ENCODE measurements at places on chromosomes 5 and 9.

DNA sequence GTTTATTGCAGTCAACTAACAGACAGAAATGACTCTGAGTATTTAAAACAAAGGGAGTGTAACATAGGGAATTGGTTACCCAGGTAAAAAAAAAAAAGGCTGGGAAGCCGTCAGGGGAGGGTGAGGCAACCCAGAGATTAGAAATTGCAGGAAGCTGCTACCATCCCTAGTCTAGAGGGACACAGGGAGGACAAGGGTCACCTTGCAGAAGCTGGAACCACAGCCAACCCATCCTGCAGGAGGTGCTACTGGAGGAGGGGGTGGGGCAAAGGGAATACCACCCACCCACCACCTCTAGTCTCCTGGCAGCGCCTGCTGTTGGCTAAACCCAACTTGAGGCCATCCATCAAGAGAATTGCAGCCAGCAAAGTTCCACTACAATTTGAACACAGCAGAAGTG, 6.5 kb downstream of the CAST start:
- DNase-seq: no peak

DNA sequence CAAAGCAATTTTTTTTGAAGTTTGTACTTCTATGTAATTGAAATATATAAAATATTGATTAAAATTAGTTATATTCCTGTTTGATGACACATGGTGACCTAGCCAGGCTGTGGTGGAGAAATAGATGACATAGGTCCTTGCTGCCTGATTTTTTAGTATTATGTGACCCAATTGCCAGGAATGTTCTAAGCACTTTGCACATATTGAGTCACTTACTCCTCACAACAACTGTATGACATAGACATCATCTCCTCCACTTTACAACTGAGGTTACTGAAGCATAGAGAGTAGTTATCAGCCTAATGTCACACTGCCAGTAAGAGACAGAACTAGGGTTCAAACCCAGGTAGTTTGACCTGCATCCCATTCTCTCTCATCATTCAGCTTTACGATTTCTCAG, 26.2 kb upstream of the SNX18 start:
- DNase-seq: no peak

DNA sequence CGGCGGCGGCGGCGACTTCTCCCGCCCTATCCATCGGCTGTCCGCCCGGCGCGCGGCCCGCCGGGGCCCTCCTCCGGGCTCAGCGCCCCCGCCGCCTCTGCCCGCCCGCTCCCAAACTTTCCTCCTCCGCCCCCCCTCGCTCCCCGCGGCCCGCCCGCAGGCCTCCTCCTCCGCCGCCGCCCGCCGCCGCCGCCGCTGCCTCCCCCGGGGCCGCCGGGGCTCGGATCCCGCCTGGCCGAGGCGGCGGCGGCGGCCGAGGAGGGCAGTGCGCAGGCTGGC, 460 bp upstream of the PBX3 start:
- DNase-seq: no peak

GRCh38 chr5:10543585-10544040, 20.3 kb upstream of the ANKRD33B start:
- no peak for DNase-seq

DNA sequence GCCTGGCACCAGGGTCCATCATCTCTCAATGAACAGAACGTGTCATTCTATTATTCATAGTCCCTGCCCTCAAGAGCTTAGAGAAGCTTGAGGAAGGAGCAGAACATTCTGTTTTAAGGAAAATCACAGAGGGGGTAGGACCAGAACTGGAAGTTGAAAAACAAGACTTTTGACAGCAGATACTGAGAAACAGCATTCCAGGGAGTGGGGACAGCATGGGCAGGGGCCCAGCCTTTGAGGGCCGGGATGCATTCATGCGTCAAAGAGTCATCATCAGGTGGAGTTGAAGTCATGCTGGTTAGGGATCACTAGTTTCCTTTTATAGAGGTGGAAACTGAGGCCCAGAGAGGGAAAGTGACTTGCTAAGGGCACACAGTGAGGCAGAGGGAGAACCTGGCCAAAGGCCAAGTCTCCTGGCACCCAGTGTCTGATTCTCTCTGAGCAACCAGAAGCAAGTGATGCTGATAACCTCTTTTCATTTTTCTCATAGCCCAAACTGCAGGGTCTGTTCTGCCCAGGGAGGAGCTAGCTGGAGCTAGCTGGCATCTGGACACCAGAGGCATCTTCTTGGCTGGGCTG, 41.5 kb upstream of the STXBP1 start:
- no peak for DNase-seq
